NCI-H2107 (cell line): ENCODE measurements at places on chromosomes 12 and 14.

- no peak for DNase-seq
These were observed 24.5 kb downstream of the PRKAB1 start for GRCh38 chr12:119692410-119692809.

- no peak for DNase-seq
These were observed 2.0 kb downstream of the TMTC1 start for GRCh38 chr12:29781705-29782266.

GRCh38 chr12:79300199-79300568 is 390.6 kb downstream of the PAWR start:
- no peak for DNase-seq

GRCh38 chr12:68468036-68468435 is 135.9 kb upstream of the MDM1 start:
- no peak for DNase-seq

DNA sequence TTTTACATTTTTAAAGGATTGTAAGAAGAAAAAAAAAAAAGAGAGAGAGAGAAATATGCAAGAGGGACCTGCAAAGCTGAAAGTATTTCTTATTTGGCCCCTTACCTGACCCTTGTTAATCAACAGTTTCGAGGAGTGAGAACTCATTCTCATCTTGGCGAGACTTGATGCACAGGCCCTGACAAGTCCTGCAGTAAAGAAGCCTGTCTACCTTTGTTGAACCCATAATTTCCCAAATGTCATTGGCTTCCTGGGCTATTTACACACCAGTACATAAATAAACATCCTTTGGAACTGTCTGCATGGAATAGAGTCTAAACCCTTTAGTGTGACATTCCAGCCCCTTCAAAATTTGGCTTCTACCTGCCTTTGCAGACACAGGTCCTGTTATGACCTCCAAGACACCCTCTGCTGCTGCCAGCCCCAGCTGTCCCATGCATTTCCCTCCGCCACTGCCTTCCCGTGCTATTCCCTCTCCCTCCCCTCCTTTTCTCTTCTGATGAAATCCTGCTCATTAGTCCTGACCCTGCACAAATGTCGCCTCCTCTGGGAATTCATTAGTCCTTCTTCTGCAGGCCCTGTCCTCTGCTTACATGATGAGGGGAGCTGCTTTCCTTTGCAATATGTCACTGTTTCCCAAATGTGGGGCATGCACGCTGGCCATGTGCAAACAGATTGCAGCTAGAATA is 35.1 kb downstream of the MYL2 start:
- no peak for DNase-seq

GRCh38 chr14:105065280-105066228 is at the start of gene GPR132:
TSS of gene GPR132 (minus strand) at chr14:105065430. CDS start at chr14:105055420, 10,010 bp downstream.
- DNase-seq = no peak

- DNase-seq = no peak
These were observed 115.0 kb upstream of the IGF1 start for GRCh38 chr12:102595315-102595714.

- no peak for DNase-seq
These were observed 85.7 kb upstream of the TBX3 start for GRCh38 chr12:114769634-114770033.

- no peak for DNase-seq
These were observed 221.8 kb upstream of the SSTR1 start for GRCh38 chr14:37985826-37986470.

DNA sequence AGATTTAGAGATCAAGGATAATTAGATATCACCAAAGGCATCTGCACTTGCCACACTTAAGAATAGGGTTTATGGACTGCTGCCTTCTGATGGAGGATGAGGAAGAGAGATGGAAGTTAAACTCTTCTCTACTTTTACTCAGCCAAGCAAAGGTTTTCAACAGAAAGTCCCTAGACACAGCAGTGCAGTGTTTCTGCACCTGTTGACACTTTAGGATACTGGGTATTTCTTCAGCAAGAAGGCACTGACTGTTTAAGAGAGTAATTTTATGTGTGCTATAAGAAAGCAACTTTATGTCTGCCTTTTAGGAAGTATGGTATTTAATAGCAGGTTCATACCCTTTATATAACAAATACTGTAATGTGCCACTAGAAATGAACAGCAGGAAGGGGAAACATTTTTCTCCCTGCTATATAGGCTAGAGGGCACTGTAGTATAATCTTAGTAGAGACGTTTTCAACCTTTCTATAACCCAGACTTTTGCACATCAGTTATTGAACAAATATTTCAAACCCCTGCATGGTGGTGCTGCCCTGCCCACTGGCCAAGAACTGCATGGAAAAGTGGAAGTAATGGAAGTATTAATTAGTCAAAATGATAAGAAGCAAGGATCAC is 225.0 kb upstream of the GRIP1 start:
- DNase-seq = no peak
